ENCODE measurements at places on chromosomes 16 and 17. TPM values are rescaled to one million over a fixed set of nuclear protein-coding genes. Genes with fewer than 3 reads are reported as not detected.
A peak's percentile ranks its signal among the peaks of the same experiment; 100 is the strongest.

DNA sequence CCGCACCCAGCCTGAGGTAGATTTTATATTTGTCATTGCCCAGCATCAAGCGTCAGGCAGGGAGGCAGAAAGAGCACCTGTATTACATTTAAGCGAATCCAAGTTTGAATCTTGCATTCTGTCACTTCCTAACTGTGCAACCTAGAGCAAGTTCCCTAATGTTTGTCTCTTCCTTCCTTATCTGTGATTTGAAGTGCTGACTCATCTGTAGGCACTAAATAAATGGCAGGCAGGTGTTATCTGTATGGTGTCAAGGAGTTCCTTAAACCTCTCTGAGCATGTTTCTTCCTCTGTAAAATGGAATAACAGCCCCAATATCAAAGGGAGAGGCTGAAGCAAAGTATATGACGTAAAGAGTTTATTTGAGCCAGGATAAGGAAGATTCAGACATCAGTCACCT is 24.3 kb downstream of the GP2 start:
- no peak for DNase-seq

GRCh38 chr17:62681939-62682381 is 54.5 kb downstream of the MRC2 start:
- no peak for DNase-seq

DNA sequence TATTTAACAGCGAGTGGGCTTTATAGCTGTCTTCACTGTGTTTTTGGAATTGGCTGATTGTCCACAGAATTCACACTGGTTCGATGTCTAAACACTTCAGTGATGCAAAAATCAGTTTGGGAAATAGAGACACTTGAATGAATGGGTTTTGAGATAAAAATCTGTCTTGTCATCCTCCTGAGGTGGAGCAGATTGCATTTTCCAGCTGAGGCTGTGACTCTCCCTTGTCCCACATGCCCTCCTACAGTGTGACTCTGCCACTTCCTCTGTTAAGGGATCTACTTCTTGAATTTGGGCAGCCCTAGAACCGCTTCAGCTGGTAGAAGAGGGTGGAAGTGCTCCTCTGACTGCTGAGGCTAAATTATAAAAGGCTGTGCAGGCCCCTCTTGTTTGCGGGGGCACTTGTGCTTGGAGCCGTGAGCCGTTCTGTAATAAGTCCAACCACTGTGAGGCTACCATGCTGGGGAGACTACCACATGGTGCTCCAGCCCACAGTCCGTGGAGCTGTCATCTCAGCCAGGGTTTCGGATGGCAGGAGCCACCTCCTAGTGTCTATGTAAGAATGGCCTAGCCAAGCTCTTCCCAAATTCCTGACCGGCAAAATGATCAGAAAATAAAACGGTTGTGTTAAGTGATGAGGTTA is 175.9 kb downstream of the SPECC1 start:
- no peak for DNase-seq

DNA sequence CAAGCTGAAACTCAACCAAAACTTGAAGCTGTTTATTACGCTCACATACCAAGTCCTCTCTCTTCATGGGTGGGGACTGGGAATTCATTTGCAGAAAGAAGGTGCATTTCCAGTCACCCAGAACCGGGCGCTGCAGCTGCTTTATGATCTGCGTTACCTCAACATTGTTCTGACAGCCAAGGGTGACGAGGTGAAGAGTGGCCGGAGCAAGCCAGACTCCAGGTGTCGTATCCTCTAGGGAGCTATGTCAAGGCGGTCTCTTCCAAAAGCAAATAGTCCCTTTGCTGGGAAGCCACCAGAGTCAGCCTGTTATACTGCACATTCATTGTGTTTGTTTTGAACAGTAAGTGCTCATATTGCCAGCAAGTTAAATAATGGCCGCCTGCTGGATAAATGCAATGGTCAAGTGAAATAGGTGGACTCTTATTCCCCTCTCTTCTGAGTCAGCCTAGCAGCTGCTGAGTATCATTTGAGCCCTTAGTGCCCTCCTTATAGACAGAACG is 12.7 kb downstream of the COG1 start:
- no peak for DNase-seq

GRCh38 chr16:19929062-19929511 is 44.4 kb upstream of the GPRC5B start:
- no peak for DNase-seq

- DNase-seq, result peak; percentile 96
Observed at GRCh38 chr17:72120642-72121163, at the start of gene SOX9. Gene SOX9, plus strand, starts transcription at chr17:72121020. Its CDS starts 372 bp downstream, at chr17:72121392.

DNA sequence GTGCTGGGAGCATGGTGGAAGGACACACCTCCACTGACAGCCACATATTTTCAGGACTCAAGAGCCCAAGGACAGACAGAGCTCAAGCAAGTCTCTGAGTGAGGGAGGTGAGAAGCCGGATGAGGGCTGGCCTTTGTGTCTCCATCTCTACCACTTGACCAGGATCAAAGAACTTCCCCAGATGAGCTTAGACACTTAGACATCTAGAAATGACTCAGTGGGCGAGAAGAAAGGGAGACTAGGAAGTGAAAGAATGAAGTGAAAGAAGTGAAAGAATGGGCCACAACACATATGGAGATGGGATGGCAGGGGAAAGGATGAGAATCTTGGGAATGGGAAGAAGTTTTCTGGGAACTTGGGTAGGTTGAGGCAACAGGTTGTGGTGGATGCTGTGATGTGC is 274.9 kb upstream of the CCL2 start:
- DNase-seq, result no peak

DNA sequence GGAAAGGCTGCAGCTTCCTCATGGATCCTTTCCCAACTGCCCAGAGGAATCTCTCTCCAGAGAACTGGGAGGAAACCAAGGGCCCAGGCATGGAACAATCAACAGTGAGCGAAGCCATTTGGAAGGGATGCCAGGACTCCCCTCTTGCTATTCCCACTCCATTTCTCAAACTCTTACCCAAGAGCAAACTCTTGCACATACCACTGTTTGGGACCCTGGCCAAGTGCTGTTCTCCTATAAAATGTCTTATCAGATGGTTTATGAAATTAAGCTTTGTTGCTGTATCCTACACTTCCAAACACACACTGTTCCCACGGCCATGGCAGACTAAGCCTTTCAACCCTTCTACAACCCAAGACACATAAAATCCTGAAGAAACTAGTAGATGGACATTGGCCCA is 48.3 kb upstream of the AXIN2 start:
- DNase-seq, result no peak

DNA sequence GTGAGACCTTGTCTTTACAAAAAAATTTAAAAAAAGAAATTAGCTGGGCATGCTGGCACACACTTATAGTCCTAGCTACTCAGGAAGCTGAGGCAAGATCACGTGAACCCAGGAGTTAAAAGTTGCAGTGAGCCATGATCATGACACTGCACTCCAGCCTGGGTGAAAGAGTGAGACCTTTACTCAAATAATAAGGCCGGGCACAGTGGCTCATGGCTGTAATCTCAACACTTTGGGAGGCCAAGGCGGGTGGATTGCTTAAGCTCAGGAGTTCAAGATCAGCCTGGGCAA is 11.5 kb upstream of the RIPOR1 start:
- DNase-seq, result no peak

GRCh38 chr17:68570526-68570925 is 30.6 kb downstream of the FAM20A start:
- DNase-seq, result peak; percentile 35

GRCh38 chr16:81625544-81626153 is 153.4 kb upstream of the PLCG2 start:
- peak; percentile 94 for DNase-seq

GRCh38 chr16:57720142-57720575 is 15.4 kb upstream of the KATNB1 start:
- DNase-seq, result peak; percentile 63

DNA sequence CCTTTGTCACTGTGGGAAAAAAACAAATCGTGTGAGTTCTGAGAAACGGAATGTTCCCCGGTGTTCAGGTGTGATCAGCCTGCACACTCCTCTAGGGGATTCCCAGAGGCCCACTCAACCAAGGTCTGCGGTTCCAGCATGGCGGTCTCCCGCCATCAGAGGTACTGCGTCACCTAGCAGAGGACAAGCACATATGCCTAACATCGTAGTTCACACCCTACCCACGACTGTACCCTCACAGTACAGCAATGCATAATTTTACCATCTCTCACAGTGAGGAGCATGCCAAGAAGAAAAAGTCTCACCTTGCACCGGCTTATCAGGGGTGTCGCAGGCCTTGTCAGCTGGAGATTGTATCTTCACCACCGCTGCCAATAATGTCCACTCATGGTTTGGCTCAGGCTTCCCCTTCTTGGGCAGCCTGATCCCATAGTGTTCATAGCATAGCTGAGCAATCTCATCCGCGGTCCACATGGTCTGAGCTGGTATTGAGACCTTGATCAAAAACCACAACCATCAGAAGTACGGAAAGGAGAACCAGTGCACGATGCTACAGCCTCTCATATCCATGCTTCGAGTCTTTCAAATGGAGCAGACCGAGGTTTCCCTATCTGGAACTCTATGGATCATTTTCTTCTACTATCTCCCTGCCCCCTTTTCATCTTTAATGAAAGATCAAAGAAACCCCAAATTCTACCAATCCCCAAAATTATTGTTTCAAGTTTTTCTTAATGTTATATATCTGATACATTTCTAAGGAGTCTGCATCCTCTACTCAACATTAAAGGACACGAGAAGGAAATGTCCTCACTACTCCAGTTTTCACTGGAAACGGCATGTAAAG is 2.5 kb downstream of the ADAT1 start:
- DNase-seq, result no peak

- DNase-seq, result no peak
Observed at GRCh38 chr16:74896389-74897370, 88.2 kb downstream of the WDR59 start.

DNA sequence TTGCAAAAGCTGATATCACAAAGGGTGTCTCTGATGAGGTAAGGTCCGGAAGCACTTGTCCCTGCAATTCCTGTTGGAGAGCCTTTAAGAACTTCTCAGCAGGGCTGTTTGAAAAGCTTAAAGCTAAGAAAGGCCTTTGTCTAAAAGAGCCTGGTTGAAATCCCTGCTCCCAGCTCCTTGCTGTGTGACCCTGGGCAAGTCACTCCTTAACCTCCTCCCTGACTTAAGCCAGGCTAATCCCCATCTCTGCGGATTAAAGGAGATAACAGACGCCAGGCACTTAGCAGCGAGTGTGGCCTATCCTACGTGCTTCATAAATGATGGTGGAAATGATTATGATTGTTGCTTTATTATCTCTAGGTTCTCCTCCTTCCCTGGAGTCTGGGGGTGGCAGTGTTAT is 368.0 kb upstream of the RBFOX1 start:
- DNase-seq, result no peak

DNA sequence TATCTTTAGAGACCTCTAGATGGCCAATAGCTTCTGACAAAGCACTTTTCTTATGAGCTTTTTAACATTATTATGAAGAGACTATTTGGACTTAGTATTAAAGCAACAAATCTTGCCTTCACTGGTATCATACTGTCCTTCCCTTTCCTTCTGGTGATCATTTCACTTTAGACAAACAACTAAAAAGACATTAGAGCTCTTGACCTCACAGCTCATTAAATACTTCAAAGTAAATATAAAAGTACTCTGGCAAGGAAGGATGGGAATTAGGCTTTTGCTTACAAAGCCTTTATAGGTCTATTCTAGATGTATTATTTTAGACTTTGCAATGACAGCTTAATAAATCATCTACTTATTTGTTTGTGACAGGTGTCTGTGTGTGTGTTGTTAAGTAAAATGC is 11.1 kb downstream of the STXBP4 start:
- no peak for DNase-seq

DNA sequence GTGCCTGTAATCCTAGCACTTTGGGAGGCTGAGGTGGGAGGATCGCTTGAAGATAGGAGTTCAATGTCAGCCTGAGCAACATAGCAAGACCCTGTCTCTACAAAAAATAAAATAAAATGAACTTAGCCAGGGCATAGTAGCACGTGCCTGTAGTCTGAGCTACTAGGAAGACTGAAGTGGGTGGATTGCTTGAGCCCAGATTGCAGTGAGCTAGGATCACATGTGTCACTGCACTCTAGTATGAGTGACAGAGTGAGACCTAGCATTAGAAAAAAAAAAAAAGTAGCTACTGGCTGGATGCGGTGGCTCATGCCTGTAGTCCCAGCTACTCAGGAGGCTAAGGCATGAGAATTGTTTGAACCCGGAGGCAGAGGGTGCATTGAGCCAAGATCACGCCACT is 6.0 kb downstream of the ADAP2 start:
- no peak for DNase-seq

DNA sequence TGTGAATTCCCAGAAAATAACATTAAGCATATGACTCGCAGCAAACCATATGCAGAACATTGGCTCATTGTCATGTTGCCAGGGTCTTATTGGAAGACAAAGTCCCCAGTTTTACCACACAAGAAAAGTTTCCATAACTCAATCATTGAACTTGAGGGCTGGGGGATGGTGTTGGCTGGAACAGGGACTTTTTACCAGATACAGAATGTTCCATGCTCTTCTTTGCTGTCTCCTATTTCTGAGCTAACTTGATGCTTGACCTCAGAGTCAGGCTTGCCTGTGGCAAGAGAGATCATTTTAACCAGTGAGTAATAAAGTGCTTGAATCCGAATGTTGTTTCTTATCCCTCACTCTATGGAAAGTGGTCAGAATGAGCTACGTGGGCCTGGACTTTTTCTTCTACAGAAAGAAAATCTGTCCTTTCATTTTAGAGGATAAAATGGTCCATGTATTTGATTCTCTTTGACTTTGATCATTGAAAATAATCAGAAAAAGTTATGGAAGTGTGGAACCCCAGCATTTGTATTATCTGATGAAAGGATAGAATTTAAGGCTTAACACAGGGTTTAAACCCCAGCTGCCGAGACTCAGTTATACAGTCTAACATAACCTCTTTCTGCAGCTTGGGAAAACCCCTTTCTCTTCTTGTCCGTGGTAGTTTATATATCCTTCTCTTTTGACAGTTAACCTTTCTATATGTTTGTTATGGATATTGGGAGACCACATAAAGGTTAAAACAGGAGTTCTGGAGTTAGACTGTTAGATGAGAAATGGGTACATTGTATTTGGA is 67.0 kb downstream of the TUBD1 start:
- no peak for DNase-seq

- no peak for DNase-seq
Observed at GRCh38 chr16:4176906-4177417, 60.7 kb upstream of the ADCY9 start.

Gene CHST4
- total RNA-seq, result not detected

Gene TP53TG3B
- total RNA-seq, result not detected

Gene BCAR1
- total RNA-seq, result 72.2 TPM

Gene CD68
- total RNA-seq, result 13.6 TPM

Gene HAGH
- total RNA-seq, result 112 TPM

Gene USP43
- 3.6 TPM for total RNA-seq

Gene GRAPL
- total RNA-seq, result 6.3 TPM

Gene TNFAIP1
- 35.1 TPM for total RNA-seq
